ENCODE measurements at places on chromosomes 1 and 21.

GRCh38 chr1:179197690-179198297, 31.7 kb downstream of the ABL2 start:
- no peak for DNase-seq

DNA sequence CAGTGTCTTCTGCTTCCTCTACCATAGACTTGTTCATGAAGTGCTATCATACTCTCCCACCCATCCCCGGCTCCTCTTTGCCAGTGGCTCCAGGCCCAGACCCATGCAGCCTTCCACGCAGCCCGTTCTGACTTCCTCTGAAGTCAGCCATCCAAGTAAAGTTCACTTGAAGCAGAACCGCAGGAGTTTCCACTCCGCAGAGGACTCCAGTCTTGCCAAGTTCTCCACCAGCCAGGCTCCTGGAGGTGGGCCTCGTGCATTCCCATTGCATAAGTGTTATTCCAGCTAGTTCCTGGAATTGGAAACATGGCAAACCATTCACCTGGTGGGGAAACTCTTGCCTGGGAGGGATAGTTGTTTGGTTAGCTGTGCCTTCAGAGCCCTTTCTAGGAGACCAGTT, 185.1 kb downstream of the PLPP3 start:
- no peak for DNase-seq

DNA sequence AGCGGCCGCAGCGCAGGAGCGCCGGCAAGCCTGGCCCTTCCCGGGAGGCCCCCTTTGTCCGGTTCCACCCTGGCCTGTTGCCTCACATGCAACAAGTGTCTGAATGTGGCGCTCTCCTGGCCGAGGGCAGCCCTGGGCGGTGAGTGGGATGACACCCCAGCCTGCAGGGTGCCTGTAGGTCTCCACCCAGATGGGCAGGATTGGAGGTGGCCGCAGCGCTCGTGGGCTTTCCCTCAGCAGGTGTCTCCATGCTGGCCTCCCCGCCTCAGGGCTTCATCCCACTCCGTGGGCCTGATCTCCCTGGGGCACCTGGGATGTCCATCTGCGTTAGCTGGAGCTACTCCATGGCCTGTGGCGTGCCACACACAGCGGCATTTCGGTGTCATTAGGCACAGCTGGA, 1.5 kb downstream of the MIB2 start:
- DNase-seq = no peak

- DNase-seq = no peak
These were observed 120.1 kb downstream of the CLIC6 start for GRCh38 chr21:34788879-34789278.

DNA sequence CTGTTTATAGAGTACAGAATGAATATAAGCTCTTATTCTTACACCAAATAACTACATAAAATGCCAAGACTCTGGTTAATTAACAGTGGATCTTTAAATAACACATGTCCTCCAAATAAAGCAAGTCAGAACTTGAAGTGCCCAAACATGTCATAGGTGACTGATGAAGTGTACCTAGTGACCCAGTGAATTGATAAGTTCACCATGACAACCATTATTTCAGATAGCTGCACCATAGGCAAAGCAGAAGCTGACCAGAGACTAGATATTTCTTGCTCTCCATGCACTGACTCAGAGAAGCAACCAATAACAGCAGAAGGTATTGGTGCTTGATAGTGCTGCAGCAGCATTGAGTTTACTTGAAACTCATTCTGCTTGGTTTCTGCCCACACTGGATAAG, 192.1 kb downstream of the DUSP10 start:
- no peak for DNase-seq

- DNase-seq = no peak
These were observed 102.7 kb upstream of the VANGL1 start for GRCh38 chr1:115539061-115539460.

DNA sequence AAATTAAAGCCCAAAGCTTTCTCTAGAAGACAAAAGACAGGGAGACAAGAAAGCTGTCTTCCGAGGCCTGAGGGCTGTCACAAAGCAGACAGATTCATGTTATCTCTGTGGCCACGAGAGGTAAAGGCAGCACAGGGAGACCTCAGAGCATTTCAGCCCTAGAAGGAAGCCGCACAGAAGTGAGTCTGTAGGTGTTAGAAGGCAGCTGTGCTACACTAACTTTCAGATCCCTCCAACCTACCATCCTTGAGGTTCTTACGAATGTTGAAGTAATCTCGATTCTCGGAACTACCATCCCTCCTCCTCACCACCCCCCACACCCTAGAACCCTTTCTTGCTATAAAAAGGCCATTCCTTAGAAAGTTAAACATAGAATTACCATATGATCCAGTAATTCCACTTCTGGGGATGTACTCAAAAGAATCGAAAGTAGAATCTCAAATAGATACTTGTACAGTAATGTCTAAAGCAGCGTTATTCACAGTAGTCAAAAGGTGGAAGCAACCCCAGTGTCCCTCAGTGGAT, 21.5 kb upstream of the LYST start:
- peak; percentile 41 for DNase-seq

Measured in activated T-cell treated with anti-CD3 and anti-CD28 coated beads, Interleukin-2, amount 50 U/mL, for 1 hour (primary cell).